ENCODE measurements at places on chromosomes 2 and 18.

- no peak for DNase-seq
These were observed 74.7 kb upstream of the RAB6C start for GRCh38 chr2:129904532-129905446.

DNA sequence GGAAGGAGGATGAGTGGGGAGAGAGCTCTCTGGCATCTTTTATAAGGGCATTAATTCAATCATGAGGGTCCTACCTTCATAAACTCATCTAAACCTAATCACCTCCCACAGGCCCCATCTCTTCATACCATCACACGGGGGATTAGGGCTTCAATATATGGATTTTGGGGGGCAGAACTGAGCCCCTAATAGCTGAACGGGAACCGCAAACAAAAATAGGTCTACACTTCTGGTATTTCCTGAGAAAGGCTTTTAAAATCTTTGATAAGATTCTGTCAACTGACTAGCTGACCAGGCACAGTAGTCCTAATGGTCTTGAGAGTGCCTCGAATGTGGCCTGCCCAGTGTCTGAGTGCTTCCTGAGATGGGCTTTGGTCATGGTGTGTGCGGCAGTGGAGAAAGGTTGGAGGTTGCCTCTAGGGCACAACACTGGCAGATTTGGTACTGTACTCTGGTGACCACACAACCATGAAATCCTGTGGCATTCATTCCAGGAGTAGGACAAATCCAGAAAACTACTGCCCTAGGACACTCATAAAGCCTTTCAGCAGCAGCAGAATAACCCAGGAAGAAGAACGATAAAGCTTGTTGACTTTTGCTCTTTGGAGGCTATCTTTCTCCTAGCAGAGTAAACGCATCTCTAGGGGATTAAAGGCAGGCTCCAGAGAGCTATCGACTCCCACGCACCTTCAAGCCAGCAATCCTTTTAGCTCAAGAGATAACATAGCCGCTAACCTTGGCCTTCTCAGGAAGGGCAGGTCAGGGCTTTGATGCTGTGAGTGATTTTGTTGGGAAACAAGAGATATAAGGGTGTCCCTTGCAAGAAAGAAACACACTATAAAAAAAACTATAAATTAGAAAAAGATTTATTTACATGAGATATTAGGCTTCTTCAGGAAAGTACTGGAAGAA, 12.3 kb upstream of the APOB start:
- no peak for DNase-seq

DNA sequence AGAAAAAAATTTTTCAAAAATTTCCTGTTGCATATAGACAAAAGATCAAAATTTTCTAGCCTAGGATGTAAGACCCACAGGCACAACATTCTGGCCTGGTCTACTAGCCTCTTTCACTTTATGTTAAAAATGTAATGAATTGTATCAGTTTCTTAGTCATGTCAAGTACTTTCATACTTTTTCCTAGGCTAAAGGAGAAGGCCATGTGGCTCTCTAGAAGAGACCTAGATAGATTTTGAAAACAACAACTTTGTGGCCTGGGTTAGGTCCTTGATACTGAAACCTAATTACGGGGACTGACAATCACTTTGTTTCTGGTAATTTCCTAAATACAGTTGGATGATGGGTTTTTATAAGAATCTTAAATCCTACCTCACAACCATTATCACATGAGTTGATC, 74.8 kb upstream of the FSIP2 start:
- no peak for DNase-seq

- DNase-seq: no peak
These were observed at the start of gene SLC11A1 for GRCh38 chr2:218381916-218382366. SLC11A1 (plus strand) TSS chr2:218382273; CDS start chr2:218382369, 96 bp downstream.

GRCh38 chr2:134469516-134470115, 215.7 kb downstream of the MGAT5 start:
- no peak for DNase-seq

DNA sequence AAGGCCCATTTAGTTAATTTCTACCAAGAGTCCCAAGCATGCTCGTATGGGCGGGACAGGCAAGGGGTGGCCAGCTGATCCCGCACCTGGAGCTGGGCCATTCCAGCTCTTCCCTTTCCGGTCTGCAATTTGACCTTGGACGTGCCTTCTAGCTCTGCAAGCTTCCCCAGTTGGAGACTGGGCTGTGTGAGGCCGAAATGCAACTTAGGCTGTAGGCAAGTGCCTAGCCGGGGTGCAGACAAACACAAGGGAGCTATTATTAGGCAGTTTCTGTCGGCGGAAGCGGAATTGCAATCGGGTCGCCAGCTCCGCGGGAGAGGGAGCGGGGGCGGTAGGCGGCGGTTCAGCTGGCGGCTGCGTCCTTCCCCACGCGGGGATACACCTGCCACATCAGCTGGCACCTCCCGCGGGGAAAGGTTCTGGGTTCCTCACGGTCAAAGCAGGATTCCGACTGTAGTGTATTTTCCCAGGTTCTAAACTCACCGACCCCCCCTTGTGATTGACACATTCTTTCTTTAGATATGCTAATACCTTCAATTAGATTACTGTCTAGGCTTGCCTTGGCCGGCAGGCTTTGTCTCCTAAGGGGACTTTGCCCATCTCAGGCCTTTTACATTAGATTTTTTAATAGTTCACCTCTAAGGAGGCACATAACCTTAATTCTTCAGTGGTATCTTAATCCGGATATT, 17.1 kb upstream of the ZNF532 start:
- DNase-seq: no peak

DNA sequence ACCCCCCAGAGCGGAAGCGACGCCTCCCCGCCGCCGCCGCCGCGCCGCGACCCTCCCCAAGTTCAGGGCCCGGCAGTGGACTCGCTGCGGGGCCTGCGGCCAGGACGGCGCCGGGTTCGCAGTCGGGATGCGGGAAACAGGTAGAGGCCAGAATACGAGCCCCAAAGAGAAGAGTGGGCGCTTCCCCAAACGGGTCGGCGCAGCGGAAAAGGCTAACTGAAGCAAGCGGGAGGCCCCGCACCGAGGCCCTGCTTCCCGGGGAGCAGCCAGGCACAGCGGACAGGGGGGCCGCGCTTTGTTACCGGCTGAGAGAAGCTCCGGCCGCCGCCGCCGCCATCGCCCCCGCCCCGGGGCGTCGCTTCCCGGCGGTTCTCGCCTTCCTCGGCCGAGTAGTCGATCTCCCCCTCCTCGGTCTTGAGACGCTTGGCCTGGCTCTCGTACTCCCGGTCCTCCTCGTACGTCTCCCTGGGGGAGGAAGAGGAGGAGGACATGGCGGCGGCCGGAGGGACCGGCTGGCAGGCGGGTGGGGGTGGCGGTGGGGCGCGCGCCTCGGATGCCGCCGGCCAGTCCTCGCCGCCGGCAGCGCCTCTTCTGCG, 494 bp downstream of the HNRNPLL start:
- peak; percentile 4 for DNase-seq

All from stimulated activated CD8-positive, alpha-beta memory T cell treated with anti-CD3 and anti-CD28 coated beads, Interleukin-12 subunit alpha, Interleukin-12 subunit beta, amount 100 ng/mL, for 1 hour (primary cell).